ENCODE measurements at places on chromosomes 6 and 20.

DNA sequence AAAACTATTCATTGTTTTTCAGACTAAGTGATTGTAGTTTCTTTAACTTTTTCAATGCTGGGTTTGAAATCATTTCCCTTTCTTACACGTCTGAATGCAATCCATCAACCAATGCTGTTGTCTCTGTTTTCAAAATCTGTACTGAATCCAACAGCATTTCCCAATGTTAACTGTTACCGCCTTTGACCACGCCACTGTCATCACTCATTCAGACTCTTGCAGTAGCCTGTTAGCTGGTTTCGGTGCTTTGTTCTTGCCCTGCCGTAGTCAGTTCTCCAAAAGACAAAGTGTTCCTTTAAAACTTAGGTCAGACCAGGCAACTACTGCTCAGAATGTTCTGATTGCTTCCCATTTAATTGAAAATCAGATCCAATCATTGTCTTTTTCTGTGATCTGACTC is 131.3 kb downstream of the PLCB4 start:
- no peak for DNase-seq

GRCh38 chr6:100925749-100926148 is 44.6 kb upstream of the ASCC3 start:
- no peak for DNase-seq

DNA sequence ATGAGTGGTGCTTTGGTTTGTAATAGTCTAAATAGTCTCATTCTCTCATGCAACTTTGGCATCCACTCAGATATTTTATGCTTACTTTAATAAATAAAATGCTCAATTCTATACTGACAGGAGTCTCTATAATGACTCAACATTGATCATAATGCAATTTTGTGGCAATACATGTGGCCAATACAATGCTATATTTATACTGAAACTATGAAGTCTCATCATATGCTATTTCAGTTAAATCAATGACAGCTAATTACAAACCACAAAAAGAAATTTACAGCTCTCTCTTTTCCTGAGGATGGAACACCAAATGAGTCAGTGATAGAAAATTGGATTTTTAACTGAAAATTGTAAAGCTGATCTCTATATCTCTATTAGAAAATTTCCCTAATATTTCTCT is 77.1 kb downstream of the WASF1 start:
- no peak for DNase-seq

- no peak for DNase-seq
Observed at GRCh38 chr20:11060423-11061185, 386.8 kb upstream of the JAG1 start.

GRCh38 chr6:131819572-131820124 is 11.8 kb downstream of the ENPP1 start:
- DNase-seq, result no peak

DNA sequence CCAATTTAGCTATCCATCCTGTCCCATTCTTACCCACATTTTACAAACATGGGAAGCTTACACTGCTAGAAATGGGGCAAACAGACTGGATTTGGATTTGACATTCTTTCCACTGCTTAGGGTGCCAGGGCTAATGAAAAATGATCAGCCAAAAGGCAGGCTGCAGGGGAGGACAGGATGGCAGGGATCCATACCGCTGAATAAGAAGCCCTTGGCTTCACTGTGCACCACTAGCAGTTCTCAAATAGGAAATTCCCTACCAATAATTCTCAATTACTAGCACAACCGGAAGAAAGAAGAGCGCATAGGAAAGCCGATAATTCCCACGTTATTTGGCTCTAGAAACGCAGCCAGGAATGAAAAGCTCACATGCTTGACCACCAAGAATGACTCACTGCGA is 73.1 kb downstream of the NDUFAF5 start:
- no peak for DNase-seq
